ENCODE measurements at places on chromosomes 5 and 9.

DNA sequence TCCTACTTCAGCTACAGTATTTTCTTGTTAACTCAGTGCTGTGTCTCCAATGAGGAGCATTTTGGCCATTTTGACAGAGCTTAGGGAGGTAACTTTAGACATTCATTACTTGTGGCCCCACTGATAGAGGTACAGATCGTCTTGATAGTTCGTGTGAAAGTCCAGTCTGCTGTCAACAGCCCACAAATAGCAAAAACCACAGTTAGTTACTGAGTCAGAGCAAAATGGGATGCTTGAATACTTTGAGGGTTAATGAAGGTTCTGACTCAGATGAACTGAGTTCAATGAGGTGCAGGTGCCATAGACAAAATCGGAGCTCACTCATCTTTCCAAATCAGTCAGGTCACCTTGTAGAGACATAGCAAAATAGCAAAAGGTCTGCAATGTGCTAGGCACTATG, 163.1 kb upstream of the TLE4 start:
- no peak for DNase-seq

DNA sequence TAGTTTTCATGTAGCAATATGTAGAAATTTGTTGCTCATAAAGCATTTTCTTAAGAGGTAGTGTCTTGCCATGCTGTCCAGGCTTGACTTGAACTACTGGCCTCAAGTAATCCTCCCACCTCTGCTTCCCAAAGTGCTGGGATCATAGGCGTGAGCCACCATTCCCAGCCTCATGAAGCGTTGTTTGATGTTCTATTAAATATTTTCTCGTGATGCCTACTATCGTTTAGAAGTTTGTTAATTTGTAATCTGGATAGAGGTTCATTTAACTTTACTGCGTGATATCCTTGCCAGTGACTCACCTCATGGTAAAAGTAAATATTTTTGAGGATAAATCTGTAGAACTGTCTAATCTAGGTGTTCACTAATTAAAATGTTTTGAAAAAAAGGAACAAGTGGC, 82.6 kb downstream of the VCAN start:
- DNase-seq = no peak

DNA sequence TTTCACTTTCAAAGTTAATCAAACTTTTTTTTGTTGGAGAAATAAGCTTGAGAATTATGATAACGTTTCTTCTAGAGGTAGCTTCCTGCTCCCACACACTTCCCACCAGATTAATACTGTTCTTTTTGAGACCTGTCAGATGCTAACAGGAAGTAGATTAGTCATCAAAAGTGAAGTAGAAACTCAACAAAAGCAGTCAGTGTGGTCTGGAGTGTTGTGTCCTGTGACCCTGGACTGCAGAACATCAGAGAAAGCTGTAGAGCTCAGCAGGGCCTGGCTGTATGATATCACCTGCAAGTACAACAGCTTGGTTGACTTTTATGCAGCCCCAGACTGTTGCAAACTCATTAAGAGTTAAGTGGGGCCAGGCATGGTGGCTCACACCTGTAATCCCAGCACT, 495.7 kb upstream of the CYLC2 start:
- DNase-seq = no peak

- DNase-seq = no peak
These were observed 5.3 kb upstream of the BARHL1 start for GRCh38 chr9:132577119-132577518.

- DNase-seq = no peak
These were observed 111.9 kb downstream of the FBN2 start for GRCh38 chr5:128426090-128426534.

DNA sequence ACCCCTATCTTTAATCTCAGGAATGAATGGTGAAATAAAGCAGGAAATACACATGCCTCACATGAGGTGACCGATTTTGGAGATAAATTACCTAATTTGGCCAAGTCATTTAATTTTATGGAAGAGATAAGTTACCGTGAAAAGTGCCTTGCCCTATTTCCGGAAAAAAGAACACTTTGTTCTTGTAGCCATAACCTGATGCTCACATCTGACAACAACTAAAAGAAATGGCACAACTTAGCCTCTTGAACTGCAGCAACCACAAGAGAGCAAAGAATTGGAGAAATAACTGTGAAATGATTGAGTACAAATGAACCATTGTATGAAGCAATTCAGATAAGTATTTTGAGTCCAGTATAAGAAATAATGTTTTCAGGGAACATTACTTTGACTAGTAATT, 628.1 kb upstream of the TYRP1 start:
- DNase-seq = no peak

- DNase-seq = no peak
These were observed 226.4 kb downstream of the EFNA5 start for GRCh38 chr5:107444300-107444699.

DNA sequence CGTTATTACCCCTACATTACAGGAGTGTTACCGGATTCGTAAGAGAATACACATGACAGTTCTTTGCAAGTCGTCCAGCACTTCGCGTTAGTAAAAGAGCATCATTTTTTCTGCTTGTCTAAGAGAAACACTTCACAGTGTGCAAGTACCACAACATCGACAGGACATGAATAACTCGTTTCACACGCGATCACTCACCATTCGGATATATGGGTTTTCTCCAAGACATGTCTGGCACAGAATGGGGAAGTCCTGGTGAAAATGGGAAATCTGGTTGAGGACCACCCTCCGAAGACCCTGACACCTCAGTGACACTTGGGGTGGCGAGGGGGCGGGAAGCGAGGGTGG, 642 bp downstream of the RBM22 start:
- no peak for DNase-seq

- no peak for DNase-seq
These were observed 211.6 kb downstream of the MAST4 start for GRCh38 chr5:66807743-66808142.

DNA sequence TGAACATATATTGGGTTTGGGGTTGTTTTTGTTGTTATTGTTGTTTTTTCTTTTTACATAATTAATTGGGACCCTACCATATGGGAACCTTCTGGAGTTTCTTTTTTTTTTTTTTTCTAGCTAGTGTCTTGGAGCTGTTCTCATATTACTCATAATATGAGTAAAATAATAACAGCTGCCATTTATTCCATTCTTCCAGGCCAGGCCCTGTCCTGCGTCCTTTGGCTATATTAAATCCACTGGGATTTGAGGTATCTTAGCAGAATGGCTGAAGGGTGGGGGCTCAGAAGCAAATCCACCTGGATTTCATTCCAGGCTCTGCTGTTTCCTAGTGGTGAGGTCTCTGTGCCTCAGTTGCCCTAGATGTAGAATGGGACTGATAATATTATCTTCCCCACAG, 47.2 kb upstream of the RPL26L1 start:
- DNase-seq = no peak

- DNase-seq = no peak
These were observed 277.8 kb upstream of the ADRA1B start for GRCh38 chr5:159638481-159638880.

- DNase-seq = no peak
These were observed 78.4 kb downstream of the VAV2 start for GRCh38 chr9:133913571-133914369.

GRCh38 chr9:124894741-124895170, 32.8 kb downstream of the ARPC5L start:
- DNase-seq = peak; percentile 38

DNA sequence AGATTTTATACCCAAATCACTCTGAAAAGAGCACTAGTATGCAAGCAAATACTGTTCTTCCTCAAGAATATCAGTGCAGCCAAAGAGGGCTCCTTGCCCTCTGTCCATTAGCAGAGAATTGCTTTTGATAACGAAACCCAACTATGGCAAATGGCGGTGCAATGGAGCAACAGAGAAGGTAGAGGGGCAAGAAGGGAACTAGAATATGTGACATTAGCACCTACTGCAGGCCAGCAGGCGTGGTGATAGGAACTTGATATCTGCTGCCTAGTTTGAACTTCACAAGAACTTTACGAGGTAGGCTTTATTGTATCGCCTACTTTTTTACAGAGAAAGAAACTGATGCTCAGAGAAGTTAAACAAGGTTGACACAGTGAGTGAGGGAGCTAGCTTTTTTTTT, 66.1 kb downstream of the APBA1 start:
- DNase-seq = no peak

GRCh38 chr5:87277279-87277835, 9.7 kb downstream of the RASA1 start:
- no peak for DNase-seq

DNA sequence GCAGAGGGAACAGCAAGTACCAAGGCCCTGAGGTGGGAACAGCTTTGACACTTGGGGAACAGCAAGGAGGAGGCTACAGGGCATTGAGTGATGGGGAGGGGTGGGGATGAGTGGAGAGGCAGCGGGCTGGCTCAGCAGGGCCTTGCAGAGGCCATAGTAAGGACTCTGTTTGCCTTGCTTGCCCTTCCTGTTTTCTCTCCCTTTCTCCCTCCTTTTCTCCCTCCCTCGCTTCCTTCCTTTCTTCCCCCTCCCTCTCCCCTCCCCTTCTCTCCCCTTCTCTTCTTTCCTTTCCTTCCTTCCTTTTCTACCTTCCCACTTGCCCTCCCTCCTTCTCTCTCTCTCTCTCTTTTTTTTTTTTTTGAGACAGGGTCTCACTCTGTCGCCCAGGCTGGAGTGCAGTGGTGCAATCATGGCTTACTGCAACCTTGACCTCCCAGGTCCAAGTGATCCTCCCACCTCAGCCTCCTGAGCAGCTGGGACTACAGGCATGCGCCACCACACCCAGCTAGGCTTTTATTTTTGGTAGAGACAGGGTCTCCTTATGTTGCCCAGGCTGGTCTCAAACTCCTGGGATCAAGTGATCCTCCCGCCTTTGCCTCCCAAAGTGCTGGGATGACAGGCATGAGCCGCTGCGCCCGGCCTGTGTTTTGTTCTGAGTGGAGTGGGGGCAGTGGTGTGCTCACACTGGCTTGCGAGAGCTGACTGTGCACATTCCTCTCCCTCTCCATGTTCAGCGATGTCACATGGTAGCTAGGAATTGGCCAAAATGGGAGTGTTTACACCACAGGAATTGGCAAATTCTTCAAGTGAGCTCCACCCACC, 17.1 kb downstream of the IER5L start:
- DNase-seq = no peak

DNA sequence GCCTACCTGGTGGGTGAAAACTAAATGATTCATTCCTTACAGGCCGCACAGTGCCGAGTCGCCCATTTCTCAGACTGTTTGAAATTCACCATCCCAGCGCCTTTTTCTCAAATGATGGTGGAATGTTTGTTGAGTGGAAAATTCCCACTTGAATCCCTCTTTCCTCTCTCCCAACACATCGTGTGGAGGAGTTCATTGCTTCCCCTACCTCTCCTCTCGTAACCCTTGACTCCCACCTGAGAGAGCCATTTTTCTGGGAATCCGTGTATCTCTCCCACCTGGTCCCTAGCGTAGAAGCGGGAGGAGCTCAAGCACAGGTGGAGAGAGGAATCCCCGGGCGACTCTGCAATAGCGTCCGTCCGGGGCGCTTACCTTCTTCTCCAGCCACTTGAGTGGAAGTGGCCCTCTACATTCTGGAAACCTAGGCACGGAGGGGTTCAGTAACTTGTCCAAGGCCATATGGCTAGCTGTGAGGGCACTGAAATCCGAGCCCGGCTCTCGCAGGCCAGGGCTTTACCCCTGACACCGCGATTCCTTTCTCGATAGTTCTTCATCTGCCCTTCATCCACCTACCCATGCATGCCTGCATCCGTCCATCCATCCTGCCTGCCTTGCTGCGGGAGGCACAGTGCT, 683 bp downstream of the OSMR start:
- DNase-seq = no peak

DNA sequence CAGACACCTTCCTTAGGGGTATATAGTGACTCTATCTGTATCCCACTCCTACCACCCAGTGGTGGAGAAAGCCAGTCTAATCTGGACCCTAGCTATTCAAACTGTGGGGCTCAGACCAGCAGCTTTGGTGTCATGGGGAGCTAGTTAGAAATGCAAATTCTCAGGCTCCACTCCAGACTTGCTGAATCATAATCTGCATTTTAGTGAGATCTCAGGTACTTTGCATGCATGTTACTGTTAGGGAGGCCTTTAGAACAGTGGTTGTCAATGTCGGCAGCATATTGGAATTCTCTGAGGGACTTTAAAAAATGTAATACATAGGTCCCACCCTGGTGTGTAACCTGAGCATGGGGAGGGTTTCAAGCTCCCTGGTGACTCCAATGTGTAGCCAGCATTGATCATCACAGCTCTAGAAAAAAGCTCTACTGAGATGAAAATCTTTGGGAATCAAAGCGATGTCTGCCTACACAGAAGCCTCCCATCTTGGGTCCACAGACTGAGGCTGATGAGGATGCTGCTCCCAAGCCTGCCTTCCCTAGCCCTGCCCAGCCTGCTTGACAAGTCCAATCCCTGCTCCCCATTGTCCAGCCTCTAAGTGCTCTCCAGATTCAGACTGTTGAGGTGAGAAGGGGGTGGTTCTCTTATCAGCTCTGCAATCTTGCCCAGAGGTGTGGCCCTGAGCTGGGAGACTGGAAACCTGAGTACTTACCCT, 11.9 kb upstream of the GM2A start:
- DNase-seq = no peak

GRCh38 chr5:127801751-127802476, 98.7 kb downstream of the CCDC192 start:
- no peak for DNase-seq

DNA sequence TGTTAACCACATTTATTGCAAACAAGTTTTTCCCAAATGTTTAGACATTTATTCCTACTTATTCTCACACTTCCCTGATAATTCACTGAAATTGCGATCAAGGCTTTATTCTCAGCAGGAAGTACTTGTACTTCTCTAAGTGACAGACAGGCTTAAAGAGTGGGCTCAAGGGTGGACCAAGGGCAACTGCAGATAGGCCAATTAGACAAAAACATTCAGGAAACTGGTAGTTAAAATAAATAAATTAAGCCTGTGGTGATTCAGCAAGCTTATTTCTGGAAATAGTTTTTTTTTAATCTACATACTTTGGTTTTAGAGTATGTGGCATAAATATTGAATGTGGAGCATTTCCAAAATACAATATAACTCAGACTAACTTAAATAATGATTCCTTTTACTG, 136.1 kb downstream of the UGCG start:
- no peak for DNase-seq

DNA sequence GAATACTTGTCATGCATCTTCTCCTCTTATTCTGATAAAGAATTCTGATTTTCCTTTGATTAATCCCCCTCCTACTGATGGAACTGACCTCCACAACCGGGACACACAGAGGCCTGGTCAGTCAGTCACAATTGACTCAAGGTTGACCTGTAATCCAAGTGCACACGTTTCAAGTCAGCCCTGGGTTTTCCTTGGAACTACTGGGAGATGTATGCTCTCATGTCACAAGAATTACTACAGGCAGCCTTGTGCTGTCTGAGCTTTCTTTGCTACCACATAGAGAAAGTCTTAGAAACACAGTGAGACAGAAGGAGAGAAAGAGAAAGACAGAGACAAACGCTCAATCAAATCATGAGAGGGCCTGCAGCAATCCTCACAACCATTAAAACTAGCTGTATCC, 345.8 kb downstream of the PDE4D start:
- no peak for DNase-seq

- no peak for DNase-seq
These were observed 661.8 kb downstream of the SEMA5A start for GRCh38 chr5:8884029-8884428.

- no peak for DNase-seq
These were observed 163.6 kb downstream of the MEF2C start for GRCh38 chr5:88719434-88719833.
